ENCODE measurements at places on chromosomes 7 and 10. TPM values are rescaled to one million over a fixed set of nuclear protein-coding genes. Genes with fewer than 3 reads are reported as not detected.

Gene SPDYE2
- not detected for total RNA-seq

Gene AOAH
- total RNA-seq: 1.7 TPM

Gene IDI2
- total RNA-seq: not detected

- no peak for ATAC-seq
These were observed 84.7 kb downstream of the CCNY start for GRCh38 chr10:35420827-35421552.

Gene C10orf90
- total RNA-seq: 0.12 TPM

- peak; percentile 65 for ATAC-seq
These were observed 8.0 kb downstream of the KLF6 start for GRCh38 chr10:3776796-3777571.

DNA sequence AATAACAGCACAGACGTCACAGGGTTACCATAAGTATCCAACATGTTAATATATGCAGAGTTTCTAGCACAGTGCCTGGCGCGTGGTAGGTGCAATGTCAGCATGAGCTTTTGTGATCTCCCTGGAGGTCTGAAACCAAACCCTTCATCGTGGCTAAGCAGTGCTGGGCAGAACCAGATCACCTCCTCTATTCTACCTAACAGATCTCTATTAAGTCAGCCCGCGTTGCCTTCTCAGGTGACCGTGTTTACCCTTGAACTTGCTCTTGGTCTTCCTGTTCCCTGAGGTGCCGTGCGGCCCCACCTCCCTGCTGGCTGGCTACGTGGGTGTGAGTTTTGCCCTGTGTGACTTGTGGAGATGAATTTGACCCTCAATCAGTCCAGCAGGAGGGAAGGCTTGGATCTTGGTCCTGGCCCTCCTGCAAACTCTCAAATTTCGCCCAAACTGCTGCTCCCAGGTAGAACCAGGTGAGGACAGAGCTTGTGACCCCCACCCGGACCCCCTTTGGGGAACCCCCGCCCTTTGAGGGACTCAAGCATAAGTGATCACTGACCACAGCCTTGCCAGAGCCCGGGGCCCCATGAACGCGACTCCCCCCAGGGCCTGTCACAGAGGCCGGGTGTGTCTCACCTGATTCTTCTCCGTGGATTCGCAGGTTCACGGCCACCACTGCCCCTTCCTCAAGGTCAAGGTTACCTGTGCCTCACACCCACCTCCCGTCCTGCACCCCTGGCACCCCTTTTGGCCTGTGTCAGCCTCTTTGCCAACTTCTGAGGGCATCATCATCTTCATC is 54.2 kb downstream of the ELFN1 start:
- ATAC-seq: no peak

Gene NANOS1
- total RNA-seq: 1.3 TPM

DNA sequence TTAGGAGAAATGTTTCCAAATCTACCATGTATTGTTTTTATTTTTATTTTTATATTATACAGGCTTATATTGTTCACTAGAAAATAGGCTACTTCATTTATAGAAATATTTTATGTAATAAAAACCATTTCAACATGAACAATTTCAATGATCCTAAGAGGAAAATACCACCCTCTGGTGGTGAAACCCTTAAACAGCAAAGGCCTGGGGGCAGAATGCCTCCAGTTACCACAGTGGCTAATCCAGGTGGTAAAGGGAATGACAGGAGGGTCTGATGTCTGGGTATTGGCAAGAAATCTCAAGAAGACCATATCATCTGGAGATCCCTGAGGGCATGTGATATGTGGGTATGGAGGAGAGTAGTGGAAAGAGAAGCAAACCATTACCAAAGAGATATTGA is 19.3 kb downstream of the MACC1 start:
- ATAC-seq: no peak

GRCh38 chr7:76108540-76109233 is 60.8 kb downstream of the MDH2 start:
- peak; percentile 78 for ATAC-seq

Gene SAMD9
- 50.9 TPM for total RNA-seq

- no peak for ATAC-seq
These were observed 125.7 kb downstream of the ARHGAP22 start for GRCh38 chr10:48478980-48479811.

DNA sequence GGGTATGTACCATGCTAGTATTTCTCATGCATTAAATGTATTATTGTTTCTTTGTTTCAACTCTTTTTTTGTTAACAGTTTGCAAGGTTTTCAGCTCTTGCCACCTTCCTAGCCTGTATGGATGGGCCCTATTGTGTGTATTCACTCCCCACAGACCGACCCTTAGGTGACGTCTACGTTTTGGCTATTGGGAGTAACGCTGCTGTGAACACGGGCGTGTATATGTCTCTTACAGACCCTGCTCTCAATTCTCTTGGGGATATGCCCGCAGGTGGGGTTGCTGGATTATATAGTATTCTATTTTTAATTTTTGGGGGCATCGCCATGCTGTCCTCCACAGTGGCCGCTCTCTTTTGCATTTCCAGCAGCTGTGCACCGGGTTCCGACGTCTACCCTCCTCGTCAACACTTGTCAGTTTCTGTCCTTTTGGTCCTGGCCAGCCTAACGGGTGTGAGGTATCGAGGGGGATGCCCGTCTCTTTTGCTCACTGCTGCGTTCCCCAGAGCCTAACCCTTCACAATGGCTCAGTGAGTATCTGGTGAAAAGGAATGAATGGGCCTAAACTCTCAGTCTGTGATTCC is 64.1 kb upstream of the GNA12 start:
- ATAC-seq: no peak

GRCh38 chr10:50574931-50575330 is 48.8 kb downstream of the SGMS1 start:
- ATAC-seq: no peak

DNA sequence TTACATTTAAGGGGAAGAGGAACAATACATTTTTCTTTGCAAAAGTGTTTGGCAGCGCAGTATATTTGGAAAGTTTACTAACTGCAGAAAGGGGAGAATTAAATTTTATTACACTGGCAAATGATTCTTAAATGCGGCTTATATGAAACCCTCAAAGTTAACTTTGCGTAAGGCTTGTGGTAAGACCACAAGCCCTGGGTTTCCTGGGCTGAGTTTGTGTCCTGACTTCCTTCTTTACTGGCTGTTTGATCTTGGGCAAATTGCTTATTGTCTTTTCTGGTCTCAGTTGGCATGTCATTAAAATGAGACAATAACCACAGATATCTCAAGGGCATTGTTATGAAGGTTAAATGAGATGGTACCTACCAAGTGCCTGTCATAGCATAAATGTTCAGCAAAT is 106.8 kb downstream of the GLRX3 start:
- ATAC-seq: no peak

GRCh38 chr10:34766811-34767494 is 48.1 kb downstream of the PARD3 start:
- ATAC-seq: no peak

DNA sequence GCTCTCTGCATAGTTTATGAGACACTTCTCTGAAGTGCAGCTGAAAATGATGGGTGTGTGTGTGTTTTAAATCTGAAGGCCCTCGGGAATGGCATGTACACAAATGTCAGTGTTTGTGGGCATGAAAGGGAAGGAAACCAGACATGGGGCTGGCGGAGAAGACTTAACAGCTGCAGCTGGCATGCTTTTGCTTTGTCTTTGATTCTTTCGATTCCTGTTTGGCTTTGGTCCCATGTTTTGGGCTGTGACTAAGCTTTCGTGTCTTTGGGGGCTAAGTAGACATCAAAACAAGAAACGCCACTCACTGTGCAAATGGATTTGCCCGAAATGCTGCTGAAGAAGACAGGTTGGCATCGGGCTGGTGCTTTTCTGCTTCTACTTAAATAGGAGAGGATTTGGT is 179.3 kb downstream of the PFKFB3 start:
- no peak for ATAC-seq

DNA sequence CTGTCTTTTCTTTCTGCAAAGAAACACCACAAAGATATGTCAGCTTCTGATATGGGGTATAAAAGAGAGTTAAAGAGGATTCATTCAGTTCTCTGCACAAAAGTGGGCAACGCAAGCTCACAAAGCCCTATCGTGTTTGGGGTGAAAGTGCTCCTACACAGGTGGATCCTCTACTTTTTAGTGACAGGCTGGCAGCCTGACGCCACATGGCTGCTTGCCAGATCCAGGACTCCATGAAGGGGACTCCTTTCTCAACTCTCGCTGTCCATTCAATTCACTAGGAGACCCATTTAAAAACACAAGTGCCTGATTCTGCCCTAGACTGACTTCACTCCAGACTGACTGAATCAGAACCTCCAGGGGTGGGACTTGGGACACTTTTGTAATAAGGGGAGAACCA is 8.0 kb downstream of the PARP12 start:
- no peak for ATAC-seq

Gene SPDYE16
- total RNA-seq: not detected

GRCh38 chr7:1591876-1592275 is 22.0 kb upstream of the PSMG3 start:
- no peak for ATAC-seq

Gene KLF14
- total RNA-seq: not detected

DNA sequence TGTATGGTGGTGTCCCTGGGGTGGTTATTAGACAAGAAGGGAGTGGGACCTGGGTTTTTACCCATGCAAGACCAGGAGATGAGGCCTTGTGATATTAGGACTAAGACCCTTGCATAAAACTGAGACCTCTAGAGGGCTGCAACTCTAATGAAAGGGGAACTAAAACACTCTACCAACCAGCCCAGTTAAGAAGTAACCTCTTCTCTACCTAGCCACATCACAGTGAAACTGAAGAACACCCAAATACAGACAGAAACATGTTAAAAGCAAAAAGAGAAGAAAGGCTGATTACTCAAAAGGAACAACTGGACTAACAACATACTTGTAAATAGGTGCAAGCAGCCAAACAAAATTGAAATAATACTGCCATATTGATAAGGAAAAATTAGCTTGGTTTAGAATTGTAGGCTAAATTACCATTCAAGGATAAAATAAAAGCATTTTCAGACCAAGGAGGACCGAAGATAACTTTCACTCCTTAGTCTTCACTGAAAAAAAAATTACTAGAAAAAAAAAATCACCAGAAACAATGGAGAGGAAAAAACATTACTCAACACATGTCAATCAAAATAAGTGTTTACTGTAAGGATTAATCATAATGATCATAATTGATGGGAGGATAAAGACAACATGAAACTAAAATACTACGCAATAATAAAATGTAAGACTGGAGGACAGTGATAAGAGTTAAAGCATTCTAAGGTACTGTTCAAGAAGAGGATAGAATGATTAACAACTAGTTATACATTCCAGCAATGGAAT is 27.6 kb downstream of the ERLIN1 start:
- no peak for ATAC-seq

Gene CXCL12
- total RNA-seq: 14.0 TPM

Gene TMEM270
- not detected for total RNA-seq

DNA sequence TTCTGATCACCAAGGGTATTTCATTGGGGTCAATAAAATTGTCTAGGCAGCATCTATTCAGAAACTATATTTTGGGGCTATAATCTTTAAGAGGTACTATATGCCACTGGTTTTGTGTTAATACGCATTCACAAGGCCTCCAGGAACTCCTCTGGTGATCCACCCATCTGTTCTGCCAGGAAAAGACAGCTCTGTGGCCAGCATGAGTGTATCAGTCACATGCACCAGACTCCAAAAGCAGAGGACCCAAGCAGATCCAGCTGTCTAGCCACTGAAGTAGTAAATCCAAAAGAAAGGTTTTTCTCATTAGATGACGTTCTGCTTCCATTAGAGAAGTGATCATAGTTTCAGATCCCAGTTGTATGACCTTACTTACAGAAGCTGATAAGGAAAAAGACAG is 199.6 kb upstream of the CELF2 start:
- no peak for ATAC-seq

Gene POU6F2
- 0.08 TPM for total RNA-seq

Data from esophagus mucosa (tissue), 1 donor.